ENCODE measurements at places on chromosomes 11 and 22. TPM values are rescaled to one million over a fixed set of nuclear protein-coding genes. Genes with fewer than 3 reads are reported as not detected.

Gene TBC1D22A
- 34.6 TPM for total RNA-seq

Gene OR5D18
- total RNA-seq, result not detected

Gene UCP3
- total RNA-seq, result 0.10 TPM

Gene CAVIN3
- total RNA-seq, result 424 TPM
